Cardiac fibroblast (primary cell): ENCODE measurements at places on chromosomes 13 and 19.

GRCh38 chr19:18098891-18099622 is 1.5 kb downstream of the MAST3 start:
- no peak for DNase-seq

- peak; percentile 70 for DNase-seq
Measured at GRCh38 chr19:2578391-2578890, 102.5 kb downstream of the GADD45B start.

DNA sequence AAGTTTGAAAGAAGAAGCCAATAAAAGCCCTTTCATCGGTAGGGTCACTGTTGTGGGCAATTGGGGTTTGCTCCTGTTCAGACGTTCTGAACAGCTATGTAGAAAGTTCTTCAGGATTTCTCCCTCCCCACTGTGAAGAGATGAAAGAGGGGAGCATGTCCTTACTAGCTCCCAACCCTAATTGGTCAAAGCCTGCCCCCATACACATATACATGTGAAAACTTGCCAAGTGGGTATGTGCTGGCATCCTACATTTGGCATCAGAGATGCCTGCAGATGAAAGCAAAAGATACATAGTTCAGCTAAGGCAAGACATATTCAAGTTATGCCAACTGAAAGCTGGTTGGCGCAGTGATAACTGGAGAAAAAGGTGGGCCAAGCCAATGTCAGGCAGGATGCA is 363.1 kb upstream of the DACH1 start:
- DNase-seq: no peak

DNA sequence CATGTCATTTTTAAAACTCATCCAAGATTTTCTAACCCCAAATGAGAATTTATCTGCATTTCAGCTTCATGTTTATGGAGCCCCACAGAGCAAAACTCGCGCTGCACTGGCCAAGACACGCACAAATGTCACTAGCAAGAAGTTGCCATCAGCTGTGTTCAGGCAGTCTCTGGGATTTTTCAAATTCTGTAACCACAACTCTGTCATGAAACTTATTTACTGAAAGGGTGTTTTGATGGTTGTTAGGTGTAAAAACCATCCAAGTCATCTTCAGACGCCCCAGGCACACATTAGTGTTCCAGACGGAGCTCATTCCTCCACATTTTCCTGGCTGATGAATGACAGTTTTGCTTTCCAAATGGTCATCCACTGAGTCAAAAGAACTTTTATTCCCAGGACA is 63.4 kb downstream of the SLC7A1 start:
- DNase-seq: no peak
